ENCODE measurements at places on chromosomes 12 and 14.

- DNase-seq = no peak
These were observed 151.8 kb upstream of the PRMT8 start for GRCh38 chr12:3339221-3339620.

DNA sequence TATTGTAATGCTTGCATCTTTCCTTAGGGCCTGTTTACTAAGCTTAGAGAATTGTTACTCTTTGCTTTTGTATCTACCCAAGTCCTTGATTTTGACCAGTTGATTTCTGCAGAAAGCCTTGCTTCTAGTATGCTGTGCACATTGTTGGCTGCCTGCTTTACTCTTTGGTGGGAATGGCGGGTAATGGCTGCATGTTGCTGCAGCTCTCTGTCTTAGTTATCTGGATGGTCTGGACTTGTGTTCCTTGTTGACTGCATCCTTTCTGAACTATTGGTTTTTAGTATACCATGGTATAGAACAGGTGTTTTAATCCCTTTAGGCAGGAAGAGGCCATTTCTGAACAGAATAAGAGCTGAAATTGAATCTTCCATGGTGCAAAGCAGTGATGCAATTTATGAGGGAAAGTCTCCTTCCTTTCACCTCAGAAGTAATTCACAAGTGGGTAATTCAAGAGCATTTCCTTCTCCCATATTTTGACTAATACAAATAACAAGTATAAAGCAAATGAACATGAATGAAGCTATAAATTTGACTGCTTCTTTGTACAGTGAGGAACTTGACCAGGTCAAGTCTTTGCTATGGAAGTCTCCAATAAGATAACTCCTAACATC lies 466.4 kb downstream of the NPAS3 start:
- DNase-seq = no peak

DNA sequence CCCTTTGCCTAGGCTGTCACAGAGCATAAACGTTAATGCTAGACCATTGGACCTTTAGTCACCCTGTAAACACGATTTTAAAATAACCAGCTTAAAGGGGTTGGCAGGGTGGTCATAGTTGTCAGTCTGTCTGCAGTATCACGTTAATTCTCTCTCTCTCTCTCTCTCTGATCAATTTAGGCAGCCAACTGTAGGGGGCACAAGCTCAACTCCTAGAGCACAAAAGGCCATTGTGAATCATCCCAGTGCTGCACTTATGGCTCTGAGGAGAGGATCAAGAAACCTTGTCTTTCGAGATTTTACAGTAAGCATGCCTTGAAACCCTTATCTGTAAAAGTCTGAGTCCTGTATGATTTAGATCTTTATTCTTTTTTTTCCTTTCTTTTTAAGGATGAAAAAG lies 97.1 kb downstream of the SCAF11 start:
- peak; percentile 63 for DNase-seq

GRCh38 chr14:103056322-103057027 lies 874 bp downstream of the CDC42BPB start:
- peak; percentile 81 for DNase-seq

DNA sequence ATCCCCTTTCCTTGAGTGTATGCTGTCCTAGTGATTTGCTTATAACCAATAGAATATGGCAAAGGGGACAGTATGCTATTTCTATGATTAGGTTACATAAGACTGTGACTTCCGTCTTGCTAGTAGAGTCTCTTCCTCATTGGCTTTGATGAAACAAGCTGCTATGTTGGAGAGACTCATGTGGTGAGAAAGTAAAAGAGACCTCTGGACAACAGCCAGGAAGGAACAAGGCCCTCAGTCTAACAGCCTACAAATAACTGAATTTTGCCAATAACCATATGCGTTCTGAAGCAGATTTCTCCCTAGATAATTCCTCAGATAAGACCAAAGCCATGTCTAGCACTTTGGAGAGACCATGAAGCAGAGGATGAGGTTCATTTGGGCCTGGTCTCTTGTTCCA lies 134.5 kb upstream of the NAV3 start:
- DNase-seq = no peak

GRCh38 chr12:123067654-123068053 lies 83.2 kb downstream of the PITPNM2 start:
- DNase-seq = no peak

GRCh38 chr12:69102856-69103255 lies 136.5 kb upstream of the CPSF6 start:
- no peak for DNase-seq

- no peak for DNase-seq
These were observed 577.7 kb upstream of the NOVA1 start for GRCh38 chr14:27175489-27175888.

GRCh38 chr12:102043928-102044327 lies 17.9 kb downstream of the WASHC3 start:
- DNase-seq = no peak

DNA sequence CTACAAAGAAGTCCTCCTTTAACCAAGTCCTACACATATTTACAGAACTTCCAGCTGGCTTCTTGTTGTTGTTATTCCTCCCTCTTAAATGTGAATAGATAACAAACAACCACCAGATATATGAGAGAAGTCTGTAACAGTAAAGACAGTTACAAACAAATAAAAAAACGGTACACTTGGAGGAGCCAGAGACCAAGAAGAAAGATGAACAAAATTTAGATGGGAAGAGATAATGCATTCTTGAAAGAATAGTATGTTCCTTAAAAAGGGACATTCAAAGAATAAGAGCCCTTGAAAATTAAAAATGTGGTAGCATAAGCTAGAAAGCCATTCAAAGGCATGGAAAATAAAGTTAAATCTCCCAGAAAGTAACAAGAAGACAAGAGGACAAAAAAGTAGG lies 25.9 kb downstream of the SLCO1A2 start:
- no peak for DNase-seq

GRCh38 chr14:49984424-49984823 lies 91.5 kb downstream of the ARF6 start:
- DNase-seq = no peak

DNA sequence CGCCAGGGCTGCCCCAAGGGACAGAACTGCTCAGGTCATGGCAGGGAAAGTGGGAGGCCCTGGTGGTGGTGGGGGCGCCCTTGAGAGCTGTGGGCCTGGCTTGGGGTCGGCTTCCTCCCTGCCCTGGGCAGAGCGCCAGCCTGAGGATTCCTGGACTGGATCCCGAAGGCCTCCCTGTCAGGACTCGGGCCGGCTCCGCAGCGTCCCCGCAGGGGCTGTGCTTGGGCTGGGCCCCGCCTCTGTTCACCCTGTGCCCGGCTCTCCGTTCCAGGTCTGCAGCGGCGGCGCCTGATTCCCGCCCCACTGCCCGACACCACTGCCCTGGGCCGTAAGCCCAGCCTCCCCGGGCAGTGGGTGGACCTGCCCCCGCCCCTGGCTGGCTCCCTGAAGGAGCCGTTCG lies 39.9 kb downstream of the KIF26A start:
- no peak for DNase-seq

DNA sequence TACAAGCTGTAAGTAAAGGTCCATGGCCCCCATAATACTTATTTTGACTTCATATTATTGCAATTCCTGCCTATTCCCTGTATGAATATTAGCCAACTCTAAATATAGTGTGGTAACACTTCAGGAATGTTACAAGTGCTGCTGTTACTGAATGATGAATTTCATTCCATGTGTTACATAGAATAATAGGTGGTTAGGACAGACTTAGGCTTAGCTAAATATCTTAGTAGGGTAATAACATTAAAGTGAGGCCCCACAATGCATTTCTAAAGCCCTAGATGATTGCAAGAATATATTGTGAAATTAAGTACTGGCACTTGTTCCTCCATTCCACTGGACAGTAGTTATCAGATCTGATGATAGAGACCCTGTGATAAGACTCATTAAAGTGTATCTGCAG lies 182.7 kb downstream of the PCNX1 start:
- DNase-seq = no peak

DNA sequence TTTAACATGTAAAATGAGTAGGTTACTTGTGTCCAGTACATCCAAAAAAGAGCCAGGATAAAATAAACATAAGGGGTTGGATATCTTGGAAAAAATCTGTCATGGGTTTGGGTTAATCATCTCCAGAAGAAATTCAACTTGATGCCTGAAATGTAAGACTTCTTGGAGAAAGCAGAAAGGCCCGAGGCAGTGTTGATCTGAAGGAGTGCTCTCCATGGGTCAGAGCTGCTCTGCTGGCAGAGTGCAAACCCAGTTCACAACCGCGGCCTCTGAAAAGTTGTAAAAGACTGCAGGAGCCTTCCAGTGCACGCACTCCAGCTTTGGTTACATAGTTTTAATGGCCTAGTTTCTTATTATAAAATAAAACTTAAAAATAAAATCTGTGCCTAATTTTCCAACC lies 97.3 kb upstream of the ALX1 start:
- DNase-seq = no peak

GRCh38 chr14:94795372-94795771 lies 25.5 kb upstream of the GSC start:
- DNase-seq = no peak

GRCh38 chr12:49068879-49069506 lies 786 bp downstream of the RHEBL1 start:
- peak; percentile 44 for DNase-seq

DNA sequence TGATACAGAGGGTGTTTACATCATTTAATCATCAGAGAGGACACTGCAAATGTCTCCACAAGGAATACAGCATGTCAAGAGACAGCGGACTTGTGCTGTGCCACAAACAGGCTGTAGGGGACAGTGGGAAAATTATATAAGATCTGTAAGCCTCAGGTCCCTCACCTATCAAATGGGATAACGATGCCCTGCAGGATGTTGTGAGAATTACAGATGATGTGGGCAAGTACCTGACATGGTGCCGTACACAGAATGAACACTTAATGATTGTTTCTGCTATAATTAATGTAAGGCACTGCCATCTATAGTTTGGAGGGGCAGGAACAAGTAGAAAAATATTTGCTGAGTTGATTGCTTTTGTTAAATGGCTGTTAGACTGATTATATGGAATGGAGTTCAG lies 81.9 kb upstream of the GTF2A1 start:
- peak; percentile 31 for DNase-seq

DNA sequence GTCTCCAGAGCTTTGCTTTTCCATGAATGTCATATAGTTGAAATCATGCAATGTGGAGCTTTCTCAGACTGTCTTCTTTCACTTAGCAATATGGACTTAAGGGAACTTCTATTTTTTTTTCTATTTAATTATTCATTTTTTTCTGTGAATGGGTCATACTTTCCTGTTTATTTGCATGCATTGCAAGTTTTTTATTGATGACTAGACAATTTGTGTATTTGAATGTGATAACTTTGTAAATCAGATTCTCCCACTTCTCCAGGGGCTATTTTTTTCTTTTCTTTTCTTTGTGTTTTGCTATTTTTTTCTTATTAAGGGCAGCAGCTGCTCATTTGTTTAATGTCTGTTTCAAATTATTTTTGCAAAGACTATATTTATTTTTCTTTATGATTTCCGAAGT lies 1019.8 kb upstream of the ATXN7L3B start:
- no peak for DNase-seq

GRCh38 chr14:71701990-71702389 lies 230.2 kb upstream of the RGS6 start:
- DNase-seq = no peak

- DNase-seq = no peak
These were observed 34.2 kb upstream of the STRN3 start for GRCh38 chr14:31060253-31060875.

- DNase-seq = no peak
These were observed 18.0 kb downstream of the ACACB start for GRCh38 chr12:109134186-109134917.

GRCh38 chr14:100346306-100347091 lies 23.4 kb downstream of the SLC25A47 start:
- DNase-seq = no peak

- DNase-seq = no peak
These were observed 44.7 kb downstream of the SLC5A8 start for GRCh38 chr12:101165319-101165718.

DNA sequence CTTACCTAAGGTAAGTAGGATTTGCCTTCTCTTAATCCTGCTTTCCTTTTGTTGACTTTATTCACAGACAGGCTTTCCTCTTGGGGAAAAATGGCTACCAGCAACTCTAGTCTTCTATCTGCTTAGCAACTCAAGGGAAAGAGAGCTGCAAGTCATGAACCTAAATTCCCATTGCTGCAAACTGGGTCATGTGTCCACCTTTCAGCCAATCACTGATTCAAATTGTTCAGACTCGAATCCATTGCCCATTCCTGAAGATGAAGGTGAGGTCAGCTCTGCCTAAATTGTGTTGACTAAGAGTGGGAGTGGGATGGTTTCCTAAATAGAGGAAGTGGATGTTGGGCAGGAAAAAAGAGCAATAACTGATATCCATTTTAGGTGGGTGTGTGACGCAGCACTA lies 7.7 kb downstream of the FBXW8 start:
- no peak for DNase-seq

DNA sequence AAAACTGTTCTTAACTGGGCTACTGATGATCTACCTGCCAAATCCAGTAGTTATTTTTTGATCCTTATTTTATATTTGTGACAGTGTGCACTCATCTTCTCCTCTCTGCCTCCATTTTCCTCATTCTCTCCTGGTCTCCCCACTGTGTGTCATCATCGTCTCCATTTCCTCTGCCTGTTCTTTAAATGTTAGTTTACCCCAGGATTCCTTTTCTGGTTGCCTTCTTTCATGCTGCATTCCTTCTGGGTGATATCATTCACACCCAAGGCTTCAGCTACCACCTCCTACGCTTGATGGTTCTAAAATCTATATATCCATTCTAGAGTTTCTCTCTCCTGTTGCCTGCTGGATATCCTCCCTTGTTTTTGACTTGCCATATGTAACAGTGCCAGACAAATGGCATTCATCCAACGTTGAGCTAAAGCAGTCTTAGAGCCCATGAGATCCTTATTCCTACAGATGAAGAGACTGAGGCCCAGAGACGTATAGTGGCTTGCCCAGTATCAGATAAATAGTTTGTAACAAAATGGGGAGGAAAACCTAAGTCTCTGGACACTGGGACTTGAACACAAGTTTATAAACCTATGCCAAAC lies 109.5 kb downstream of the DIP2B start:
- no peak for DNase-seq

DNA sequence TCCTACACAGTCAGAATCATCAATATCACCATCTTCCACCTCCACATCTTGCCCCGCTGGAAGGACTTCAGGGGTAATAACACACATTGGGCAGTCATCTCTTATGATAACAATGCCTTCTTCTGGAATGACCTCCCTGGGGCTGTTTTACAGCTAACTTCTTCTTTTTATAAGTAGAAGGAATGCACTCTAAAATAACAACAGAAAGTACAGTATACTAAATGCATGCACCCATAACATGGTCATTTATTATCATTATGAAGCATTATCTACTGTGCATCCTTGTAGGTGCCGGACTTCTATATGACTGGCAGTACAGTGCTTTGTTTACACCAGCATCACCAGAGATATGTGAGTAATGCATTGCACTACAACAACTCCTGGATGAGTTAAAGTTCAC lies 19.0 kb upstream of the NUAK1 start:
- DNase-seq = no peak

DNA sequence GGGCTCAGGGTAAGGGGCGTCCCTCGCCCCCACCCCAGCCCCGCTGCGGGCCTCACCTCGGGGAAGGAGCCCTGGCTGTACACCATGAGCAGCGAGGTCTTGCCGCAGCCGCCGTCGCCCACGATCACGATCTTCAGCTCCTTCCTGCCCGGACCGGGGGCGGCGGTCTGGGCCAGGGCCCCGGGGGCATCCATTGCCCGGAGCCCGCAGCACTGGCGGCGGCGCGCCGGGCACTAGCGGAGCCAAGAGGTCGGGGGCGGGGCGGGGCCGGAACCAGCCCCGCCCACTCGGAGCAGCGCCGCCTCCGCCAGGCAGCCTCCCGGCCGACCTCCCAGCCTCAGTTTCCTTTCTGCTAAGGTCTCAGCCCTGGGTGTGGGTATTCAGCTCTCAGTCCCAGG lies at the start of gene RHOF:
TSS of gene RHOF (minus strand) at position 249 of the 398 bp plus-strand sequence. CDS start at position 194, 55 bp downstream.
- DNase-seq = no peak
